ENCODE measurements at places on chromosomes 1 and 21.

DNA sequence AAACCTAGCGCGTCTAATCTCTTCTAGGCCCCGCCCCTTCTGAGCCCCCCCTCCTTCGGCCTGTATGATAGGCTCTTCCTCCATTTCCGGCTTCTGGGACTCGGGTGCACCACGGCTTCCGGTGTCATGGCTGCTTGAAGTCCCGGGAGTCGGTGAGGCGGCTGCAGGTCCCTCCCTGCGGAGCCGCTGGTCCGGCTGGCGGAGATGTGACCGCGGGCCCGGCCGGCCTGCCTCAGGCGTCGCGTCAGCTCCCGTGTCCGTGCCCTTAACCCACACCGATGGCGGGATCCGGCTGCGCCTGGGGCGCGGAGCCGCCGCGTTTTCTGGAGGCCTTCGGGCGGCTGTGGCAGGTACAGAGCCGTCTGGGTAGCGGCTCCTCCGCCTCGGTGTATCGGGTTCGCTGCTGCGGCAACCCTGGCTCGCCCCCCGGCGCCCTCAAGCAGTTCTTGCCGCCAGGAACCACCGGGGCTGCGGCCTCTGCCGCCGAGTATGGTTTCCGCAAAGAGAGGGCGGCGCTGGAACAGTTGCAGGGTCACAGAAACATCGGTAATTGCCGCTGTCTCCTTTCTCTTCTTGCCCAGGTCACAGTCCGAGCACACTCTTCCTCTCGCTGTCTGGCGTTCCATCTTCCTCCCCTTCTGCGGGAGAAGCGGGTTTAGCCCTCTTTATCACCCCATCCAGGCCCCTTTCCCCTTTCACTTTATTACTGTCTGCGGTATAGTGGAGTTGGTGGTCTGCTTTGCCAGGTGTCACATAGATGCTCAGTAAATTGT is at the start of gene UHMK1:
Gene UHMK1, plus strand, starts transcription at position 96 of the 773 bp plus-strand sequence. Its CDS starts 183 bp downstream, at position 279.
- peak; percentile 92 for DNase-seq

DNA sequence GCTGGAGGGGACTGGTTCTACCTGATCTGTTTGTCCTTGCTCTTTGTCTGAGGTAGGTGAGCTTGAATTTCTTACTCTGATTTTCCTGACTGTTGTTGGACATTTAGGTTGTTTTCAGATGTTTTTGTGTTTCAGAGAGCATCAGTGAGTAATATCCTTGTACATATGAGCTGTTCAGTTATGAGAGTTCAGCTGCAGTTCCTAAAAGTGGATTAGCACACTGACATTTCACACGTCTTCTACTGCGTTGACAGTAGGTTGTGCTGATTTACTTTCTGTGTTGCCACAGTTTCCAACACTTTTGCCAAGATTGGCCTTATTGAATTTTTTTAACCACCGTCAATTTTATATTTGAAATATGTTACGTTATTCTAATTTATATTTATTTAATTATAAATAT is 27.7 kb downstream of the CXADR start:
- DNase-seq: no peak

DNA sequence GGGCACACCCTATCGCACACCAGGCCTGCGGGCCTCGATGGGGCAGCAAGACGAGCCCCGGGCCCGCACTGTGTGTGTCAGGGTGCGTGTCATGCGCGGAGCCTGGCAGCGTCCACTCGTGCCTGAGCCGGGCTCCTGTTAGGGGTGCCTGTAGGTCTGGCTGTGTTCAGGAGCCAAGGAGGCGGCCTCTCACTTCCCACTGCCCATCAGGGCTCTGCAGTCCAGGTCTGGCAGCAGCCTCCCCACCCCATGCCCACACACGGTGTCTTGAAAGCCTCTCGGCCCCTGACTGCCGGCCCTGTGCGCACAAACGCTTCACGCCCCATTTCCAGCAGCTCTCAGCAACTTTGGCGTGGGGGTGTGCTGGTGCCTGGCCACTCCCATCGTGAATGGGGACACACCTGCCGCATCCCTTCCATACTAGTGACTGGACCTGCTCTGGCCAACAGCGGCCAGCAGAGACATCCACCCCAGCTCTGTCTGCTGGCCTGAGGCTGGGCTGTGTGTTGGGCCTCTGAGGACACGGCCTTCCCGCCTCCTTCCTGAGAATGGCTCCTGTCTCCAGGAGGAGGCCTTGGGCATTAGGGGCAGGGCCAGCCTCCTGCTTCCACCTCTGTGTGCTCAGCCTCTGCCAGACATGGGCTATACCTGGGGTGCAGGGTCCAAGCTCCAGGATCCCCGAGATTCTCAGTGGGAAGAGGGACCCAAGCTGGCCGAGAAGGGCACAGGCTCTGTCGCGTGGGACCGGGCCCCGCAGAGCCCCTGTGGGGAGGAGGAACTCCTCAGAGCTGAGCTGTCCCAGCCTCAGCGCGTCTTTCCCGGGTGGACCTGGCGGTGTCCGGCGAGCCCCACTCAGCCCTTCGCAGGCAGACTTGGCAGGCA is 41.8 kb upstream of the ACTRT2 start:
- DNase-seq: no peak

DNA sequence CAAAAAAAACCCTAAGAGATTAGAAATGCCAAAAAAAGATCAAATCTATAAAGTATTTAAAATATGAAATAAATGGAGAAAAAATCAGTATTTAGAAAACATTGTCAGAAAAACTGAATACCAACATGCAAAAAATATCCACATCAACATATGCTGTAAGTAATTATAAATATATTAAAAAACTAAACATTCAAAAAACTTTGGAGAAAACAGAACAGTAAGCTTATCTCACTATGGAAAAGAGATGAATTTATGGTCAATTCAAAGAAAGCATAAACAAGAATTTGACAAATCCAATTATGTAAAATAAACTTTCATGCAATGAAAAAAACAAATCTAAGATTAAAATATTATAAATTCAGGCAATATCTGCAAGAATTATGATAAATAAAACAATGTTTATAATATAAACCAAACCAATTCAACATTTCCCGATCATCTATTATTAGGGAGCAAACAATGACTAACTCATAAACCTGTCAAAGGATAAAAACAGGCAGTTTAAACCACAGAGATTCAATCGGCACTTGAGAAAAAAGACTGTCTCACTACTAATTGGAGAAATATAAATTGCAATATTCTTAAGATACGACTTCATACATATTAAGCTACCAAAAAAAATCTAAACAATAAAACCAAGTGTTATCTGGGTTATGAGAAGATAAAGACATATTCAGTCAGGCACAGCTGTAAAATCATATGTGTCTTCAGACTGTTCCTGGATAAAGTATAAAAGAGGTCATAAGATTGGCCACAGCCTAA is 21.8 kb downstream of the EYA3 start:
- no peak for DNase-seq

DNA sequence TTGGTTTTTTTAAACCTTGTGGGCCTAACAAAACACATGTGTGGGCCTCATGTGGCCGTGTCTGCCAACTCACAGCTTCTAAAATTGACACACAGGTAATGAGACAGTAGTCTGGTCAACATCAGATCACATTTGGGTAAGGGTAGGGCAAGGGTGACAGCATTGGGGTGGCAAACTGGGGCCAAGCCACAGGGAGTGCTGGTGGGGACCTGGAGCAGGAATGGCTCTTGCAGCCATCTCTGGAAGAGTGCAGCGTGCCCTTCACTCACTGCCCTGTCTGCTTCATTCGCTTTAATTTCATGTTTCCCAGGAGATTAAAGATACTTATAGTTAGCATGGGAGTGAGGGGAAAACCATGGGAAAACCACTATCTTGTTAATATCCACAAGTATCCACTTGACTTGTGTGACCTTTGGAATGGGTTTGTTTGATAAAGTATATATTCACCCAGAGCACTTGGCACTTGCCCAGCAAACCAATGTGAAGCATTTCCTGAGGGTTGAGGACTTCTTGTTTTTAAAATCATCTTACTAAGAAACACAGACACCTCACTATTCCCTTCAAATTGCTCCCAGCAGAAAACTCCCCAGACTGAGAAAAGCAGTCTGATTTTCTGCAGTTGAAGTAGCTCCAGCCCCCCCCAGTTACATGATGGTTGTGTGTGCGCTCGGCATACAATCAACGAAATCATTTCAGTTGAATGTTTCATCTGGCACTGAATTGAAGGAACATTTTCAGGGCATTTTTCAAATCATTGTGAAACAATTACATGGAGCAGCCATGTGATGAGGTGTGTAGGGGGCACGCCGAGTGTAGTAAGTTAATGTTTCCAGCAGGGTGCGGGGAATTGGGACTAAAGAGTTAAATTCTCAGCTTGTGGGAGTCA is 175.7 kb downstream of the VPS13D start:
- peak; percentile 89 for DNase-seq

DNA sequence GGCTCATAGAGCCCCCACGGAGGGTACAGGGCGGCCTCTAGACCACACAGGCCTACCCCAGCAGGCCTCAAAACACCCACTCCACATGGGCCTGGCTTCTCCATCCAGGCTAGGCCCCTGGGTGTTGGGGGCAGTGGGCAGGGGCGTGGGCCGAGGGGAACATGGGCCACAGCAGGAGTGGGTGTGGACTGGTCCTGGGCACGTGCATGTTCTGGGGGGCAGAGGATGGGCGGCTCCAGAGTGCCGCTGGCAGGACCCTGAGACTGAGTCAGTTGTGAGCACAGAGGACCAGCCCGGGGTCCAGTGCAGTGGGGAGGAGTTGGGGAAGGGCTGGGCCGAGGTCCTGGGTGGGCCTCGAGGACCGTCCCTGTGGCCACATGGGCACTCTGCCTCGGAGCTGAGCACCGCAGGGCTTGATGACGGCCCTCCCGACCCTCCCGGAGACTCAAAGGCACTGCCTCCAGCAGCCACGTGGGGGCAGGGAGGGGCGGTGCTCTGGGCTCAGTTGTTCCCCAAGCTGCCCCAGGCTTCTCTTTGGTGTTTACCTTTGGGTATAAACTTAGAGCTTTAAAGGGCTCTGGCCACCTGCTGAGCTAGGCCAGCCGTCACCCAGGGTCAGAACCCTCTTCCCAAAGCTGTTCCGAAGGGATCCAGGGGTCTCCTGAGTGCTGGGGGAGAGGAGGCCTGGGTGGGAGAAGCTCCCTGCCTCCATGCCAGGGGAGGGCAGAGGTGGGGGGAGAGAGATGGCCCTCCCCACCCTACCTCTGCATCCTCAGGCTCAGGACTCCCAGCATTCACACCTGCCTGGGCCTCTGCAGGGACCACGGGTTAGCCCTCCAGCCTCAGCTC is 79.9 kb downstream of the MORN1 start:
- DNase-seq: peak; percentile 76

GRCh38 chr1:107965110-107965991 is at the start of gene VAV3:
Gene VAV3, minus strand, starts transcription at chr1:107965180. Its CDS starts 311 bp downstream, at chr1:107964869.
- peak; percentile 88 for DNase-seq

- DNase-seq: peak; percentile 93
Observed at GRCh38 chr1:33181921-33182341, at the start of gene TRIM62. Gene TRIM62, minus strand, starts transcription at chr1:33182043. Its CDS starts 611 bp downstream, at chr1:33181432.

GRCh38 chr1:197614916-197615692 is 160.2 kb downstream of the DENND1B start:
- peak; percentile 48 for DNase-seq

- DNase-seq: peak; percentile 37
Observed at GRCh38 chr1:243316366-243316989, 60.6 kb downstream of the SDCCAG8 start.

DNA sequence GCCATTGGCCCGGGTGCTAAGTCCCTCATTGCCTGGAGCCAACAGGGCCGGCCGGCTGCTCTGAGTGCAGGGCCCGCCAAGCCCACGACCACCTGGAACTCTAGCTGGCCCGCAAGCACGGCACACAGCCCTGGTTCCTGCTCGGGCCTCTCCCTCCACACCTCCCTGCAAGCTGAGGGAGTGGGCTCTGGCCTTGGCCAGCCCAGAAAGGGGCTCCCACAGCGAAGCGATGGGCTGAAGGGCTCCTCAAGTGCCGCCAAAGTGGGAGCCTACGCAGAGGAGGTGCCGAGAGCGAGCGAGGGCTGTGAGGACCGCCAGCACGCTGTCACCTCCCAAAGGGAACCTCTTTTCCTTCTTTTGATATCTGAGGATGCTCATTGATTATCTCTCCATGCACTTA is 283.4 kb downstream of the PRDM2 start:
- DNase-seq: no peak

DNA sequence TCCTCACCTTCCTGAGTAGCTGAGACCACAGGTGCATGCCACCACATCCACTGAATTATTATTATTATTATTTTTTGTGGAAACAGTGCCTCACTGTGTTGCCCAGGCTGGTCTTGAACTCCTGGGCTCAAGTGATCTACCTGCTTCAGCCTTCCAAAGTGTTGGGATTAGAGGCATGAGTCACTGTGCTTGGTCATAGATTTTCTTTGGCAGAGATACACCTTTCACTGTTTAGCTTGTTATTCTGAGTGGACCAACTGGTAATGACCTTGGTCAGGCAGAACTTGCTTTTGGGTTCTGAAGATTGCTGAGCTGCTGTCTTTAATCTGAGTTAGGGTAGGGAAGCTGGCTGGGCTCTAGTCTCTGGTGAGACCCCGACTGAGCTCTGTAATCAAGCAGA is 66.8 kb downstream of the DNAH14 start:
- no peak for DNase-seq

DNA sequence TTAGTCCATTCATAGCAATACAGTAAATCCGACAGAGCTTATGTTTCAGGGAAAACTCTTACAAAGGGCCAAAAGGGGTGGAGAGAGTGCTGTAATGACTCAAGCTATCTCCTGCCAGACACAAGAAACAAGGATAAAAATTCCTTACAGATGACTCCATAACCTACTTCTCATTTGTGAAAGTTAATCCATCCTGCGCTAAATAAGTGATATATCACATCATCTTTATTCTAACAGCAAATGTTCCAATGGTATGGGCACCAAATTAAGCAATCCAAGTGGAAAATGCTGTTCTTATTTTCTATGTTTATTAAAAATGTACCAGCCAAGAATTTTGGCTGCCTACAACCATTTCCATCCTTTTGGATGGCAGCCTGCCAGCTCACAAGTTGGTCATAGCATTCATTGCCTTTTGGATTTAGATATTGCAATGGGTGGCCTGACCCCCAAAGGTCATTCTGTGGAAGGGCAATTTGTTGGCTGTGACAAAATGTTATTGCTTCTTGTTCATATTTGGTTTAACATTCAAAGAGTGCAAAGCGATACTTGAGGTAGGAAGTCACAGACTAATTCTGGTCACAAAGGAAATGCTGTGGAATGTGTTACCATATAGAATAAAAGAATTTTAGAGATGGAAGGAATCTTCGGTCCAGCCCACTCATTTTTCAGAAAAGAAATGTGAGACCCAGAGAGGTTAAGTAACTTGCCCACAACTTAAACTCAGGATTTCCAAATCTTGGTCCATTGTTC is 2.8 kb upstream of the ENAH start:
- DNase-seq: peak; percentile 95

DNA sequence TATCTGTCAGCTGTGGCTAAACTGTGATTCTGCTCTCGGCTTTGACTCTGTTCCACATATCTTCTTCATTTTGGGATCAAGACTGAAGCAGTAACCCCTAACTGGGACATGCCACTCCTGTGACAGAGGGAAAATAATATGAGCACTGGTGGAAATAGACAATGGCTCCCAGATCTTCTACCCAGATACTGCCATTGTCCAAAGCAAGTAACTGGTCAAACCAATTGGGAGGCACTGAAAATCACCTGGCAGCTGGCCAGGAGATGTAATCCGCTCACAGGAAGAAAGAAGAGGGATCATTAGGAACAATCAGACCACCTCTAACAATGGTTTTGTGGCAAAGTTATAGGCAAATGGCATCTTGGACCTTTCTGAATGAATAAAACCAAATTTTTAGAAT is 10.7 kb downstream of the SNX7 start:
- DNase-seq: no peak

- peak; percentile 74 for DNase-seq
Observed at GRCh38 chr21:45470773-45471524, 66.0 kb downstream of the COL18A1 start.

- DNase-seq: no peak
Observed at GRCh38 chr1:91572044-91572443, 71.4 kb downstream of the CDC7 start.

GRCh38 chr1:1114431-1114830 is 1.5 kb downstream of the C1orf159 start:
- DNase-seq: no peak

Data from lung (tissue), 17 donors.